ENCODE measurements at places on chromosomes 4 and X. TPM values are rescaled to one million over a fixed set of nuclear protein-coding genes. Genes with fewer than 3 reads are reported as not detected.

FAM53A gene
- total RNA-seq, result 1.6 TPM

TAF9B gene
- 31.6 TPM for total RNA-seq

BEND4 gene
- total RNA-seq, result not detected

AIFM1 gene
- 18.3 TPM for total RNA-seq

CLDN2 gene
- total RNA-seq, result not detected

C4orf17 gene
- total RNA-seq, result not detected

Measured in epithelial cell of alveolus of lung (primary cell).